ENCODE measurements at places on chromosomes 3 and 15.

- DNase-seq = no peak
Observed at GRCh38 chr15:81575436-81576123, 201.6 kb upstream of the TMC3 start.

- no peak for DNase-seq
Observed at GRCh38 chr3:127954640-127955039, 39.6 kb downstream of the KBTBD12 start.

- no peak for DNase-seq
Observed at GRCh38 chr3:4865714-4866113, 113.5 kb upstream of the BHLHE40 start.

DNA sequence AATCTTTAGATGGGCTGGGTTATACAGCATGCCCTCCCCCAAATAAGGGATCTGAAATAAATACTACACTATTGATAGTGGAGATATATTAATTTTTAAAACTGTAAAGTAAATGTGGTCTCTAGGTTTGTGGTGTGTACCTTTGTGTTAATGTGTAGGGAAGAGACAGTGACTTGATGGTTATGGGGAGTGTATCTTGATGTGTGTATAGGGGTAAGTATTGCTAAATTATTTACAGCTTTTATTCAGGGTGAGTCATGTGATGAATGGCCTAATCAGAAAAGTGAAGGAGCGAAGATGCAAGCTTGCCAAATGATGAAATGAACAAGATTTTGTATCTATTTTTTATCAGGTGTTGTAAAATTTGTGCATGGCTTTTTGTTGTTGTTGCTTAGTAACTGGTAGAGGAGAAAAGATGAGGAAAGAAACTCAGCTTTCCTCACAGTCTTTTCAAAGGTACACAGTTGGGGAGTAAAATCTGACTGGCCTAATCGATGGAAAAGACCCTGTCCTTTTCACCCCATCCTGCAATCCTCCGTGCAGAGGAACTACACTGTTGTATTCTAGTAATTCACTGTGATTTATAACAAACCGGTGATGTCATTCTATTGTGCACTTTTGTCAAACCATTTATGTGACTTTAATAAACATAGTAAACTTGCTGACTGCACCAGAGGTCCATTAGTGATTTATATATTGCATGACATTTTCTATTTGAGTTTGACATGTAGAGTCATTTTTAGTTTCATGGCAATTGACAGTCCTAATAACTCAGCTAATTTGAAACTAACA, 17.7 kb downstream of the FEM1B start:
- no peak for DNase-seq

DNA sequence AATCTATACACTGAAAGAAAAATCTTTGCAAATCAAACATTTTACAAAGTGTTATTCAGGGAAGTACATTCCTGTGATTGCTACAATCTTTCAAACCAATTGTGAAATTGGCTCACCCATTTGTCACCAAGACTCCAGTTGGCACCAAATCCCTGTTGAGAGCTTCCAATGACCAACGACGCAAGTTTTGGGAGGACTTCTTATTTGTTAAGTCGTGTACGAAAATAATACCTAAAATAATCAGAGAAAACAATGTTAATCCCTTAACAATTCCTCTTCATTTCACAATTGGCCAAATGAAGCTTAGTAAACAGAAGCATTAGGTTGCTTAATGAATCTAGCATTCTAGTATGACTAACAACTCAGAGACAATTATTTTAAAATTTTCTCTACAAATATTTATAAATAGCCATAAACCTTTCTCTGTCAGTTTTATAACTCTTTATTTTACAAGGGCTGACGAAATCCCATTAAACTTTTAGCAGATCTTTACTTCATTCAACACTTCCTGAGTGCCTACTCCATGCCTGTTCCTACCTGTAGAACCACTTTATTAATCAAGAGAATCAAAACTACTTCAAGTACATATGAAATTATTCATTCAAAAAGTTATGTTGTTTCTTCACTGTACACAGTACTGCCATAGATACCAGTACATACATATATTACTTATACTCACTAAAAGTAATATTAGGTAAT, 24.0 kb upstream of the HGD start:
- DNase-seq = no peak

DNA sequence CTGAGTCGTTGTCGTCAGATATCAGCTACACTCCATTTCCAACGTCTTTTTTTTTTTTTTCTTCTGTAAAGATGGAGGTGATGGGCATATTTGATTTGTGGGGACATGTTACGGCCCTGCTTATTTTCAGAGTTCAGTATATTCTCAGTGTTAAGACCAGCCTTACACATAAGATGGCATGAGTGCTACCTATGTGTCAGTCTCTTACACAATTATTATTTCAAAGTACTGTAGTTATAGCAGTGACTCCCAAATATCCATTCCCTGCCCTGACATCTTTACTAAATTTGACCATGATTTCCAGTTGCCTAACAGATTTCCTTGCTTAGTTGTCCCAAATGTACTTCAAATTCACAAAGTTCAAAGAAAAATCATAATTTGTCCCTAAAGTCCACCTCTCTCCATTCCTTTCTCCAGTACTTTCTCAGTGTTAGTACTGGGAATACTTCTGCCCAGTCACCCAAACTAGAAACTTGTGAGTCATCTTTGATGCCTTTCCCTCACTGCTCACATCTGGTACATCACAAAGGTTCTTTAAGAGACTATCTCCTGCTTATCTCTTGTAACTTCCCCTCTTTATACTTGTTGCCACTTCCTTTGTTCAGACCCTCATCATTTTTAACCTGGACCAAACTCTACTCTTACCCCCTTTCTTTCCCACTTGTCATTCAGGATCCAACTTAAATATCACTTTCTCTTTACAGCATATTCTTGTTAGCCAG, 67.0 kb downstream of the ZNF609 start:
- DNase-seq = no peak

- no peak for DNase-seq
Observed at GRCh38 chr3:127172211-127172610, 20.7 kb upstream of the PRR23E start.

DNA sequence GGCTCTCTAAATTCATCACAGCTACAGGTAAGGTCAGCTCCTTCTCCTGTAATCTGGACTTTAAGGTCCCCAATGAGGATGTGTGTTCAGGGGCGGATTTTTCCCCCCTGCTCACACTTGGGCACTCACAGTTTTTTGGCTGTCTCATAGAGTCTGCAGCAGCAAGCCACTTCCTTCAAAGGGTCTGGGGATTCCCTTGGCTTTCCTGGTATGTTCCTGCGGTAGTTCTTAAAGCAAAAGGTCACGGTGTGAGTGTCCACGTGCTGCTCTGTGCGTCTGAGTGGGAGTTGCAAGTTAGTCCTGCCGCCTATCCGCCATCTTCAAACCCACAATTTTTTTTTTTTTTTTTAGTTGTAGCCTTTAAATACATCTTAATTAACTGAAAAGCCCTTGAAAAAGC, 15.4 kb upstream of the CFAP20DC start:
- DNase-seq = no peak

- no peak for DNase-seq
Observed at GRCh38 chr3:108338901-108339545, 42.7 kb downstream of the HHLA2 start.

GRCh38 chr3:23739536-23739935, 66.2 kb upstream of the UBE2E1 start:
- DNase-seq = no peak

DNA sequence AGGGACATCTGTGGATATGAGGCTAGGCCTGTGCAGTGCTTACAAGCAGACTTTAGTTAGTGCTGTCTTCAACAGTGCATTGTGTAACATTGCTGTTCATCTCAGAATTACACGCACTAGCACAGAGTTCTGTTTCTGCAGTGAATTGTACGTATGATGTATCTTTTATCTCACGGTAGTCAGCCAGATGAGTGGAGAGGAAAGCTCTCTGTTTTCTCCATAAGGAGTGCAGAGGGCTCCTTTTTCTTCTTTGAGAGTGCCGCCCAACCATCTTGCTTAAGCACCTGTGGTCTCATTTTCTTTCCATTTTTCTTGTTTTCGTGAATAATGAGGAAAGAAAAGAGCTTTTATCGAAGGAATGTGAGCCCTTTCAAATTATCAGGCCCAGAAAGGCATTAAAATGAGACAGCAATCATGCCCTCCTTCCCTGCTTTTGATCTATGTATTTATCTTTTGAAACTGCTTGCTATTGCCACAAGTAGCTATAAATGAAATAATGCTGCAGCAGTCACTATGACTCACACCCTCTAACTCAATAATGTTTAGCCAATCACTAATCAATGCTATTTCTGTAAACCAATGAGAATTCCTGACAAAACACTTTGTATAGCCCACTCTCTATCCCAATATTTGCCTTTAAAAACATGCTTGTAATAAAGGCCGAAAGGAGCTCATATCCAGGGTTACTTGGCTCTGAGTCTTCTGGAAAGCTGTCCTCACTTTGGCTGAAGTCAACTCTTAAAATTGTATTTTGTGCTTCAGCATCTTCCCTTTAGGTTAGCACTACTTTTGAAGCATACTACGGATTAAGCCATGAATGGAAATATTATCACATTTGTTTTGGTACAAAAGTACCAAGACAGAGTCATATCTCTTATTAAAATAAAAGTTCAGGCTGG, 226.0 kb upstream of the P2RY1 start:
- no peak for DNase-seq

GRCh38 chr3:108538083-108538482, 27.7 kb upstream of the MYH15 start:
- DNase-seq = no peak

DNA sequence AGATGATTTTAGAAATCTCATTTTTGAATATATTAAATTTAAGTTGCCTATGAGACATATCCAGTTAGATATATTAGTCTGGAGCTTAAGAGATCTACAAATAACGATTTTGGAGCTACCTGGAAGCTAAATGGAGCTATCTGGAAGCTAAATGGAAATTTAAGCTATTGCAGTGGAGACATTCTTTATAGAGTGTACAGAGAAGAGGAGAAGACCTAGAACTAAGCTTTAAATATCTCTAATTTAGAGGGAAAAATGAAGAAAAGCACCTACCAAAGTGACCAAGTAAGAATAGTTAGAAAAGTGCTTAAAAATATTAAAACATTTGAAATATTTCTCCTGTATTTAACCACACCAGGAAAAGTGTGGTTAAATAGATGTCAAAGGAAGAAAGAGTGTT, 28.3 kb downstream of the SPESP1 start:
- DNase-seq = no peak

- DNase-seq = no peak
Observed at GRCh38 chr3:122052968-122053367, 2.2 kb upstream of the CD86 start.

GRCh38 chr3:9204253-9204992, 45.0 kb downstream of the SRGAP3 start:
- no peak for DNase-seq

DNA sequence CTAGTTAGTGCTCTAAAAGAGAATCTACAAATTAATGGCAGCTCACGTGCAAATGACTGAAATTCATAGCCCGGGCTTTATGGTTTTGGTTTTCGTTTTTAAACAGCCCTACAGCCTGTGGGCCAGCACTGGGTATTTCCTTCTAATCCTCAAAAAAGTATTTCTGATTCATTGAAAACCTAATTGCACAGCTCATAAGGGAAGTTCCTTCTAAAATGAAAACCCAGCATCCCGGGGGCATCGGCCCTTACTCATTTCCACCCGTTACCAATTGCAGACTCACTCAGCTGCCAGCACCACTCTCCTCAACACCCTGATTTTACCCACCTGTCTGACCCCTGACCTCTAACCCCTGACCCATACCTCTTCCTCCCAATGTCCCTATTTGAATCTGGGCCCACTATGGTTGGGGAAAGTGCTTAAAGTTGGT, 59.5 kb upstream of the ZNF148 start:
- no peak for DNase-seq

DNA sequence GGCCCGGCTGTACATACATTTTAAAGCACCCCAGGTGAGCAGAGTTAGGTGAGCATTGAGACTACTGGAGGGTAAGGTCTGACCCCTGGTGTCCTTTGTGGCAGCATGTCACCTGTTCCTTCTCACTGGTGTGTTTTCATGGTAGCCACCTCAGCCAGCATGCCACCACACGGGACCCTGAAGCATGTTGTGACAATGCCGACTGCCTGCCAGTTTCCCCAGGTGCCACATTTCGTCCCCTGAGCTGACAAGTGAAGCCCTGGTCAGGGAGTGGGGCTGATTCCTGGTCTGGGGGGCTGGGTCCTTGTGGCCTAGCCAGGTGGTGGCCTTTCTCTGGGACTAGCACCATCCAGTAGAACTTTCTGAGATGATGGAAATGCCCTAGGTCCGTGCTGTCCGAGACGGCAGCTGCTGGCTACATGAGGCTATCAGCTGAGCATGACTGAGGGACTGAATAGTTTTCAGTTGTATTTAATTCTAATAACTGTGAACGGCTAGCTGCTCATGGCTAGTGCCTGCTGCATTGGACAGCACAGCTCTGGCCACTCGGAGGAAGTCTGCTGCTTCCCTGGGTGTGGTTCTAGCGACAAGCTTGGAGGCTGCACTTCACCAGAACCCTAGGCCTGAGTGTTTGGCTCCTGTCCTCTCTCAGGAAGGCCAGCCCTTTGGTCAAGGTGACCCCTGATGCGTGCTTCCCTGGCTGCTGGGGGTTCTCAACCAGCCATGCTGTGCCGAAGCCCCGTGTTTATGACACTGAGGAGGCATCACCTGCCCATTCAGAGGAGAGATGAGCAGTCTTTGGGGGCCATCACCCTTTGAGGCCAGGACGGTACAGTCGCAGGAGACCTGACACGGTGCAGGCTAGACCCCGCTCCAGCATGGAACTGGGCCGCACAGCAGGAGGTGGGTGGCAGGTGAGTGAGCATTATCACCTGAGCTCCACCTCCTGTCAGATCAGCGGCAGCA, 3.9 kb downstream of the C3orf22 start:
- DNase-seq = no peak

DNA sequence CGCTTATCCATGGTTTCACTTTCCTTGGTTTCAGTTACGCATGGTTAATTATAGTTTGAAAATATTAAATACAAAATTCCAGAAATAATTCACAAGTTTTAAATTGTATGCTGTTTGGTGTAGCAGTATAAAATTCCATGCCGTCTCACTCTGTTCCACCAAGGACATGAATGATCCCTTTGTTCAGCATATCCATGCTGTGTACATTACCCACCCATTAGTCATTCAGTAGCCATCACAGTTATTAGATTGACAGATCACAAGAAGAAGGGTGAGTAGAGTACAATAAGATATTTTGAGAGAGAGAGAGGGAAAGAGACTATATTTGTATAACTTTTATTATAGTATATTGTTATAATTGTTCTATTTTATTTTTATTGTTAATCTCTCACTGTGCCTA, 535.5 kb downstream of the SQOR start:
- DNase-seq = no peak

DNA sequence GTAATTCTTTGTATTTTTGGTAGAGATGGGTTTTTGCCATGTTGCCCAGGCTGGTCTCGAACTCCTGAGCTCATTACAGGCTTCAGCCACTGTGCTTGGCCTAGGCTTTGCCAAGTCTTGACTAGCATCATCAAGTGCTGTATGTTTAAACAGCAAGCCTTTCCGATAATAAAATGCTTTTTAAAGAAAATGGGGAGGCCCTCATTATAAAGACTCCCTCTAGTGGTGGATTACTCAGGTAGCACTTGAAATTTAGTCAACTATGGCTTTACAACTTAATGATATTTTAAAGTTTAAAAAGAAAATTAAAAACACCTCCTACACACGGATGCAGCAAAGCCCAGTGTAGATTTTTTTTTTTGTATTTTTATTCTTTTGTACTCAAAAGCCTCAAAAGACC, 213.6 kb downstream of the GAP43 start:
- no peak for DNase-seq

GRCh38 chr3:114566162-114566755, 272.4 kb downstream of the TIGIT start:
- no peak for DNase-seq

Data from T-cell (primary cell).